GM23338 (cell line): ENCODE measurements at places on chromosomes 5 and 9. TPM values are rescaled to one million over a fixed set of nuclear protein-coding genes. Genes with fewer than 3 reads are reported as not detected.
A peak's percentile ranks its signal among the peaks of the same experiment; 100 is the strongest.

CDC20B gene
- total RNA-seq = not detected in 2 replicates

GRCh38 chr5:1484730-1485578 lies 38.8 kb downstream of the LPCAT1 start:
- H3K27me3 ChIP-seq = no peaks in the 10 kb centered on the region
- H3K4me3 ChIP-seq = no peak overlapping the region
- H3K36me3 ChIP-seq = peaks cover 14% of the 10 kb centered on the region
- DNase-seq = no peak

- no peak overlapping the region for H3K4me3 ChIP-seq
- no peak overlapping the region for H3K27ac ChIP-seq
- no peak for DNase-seq
Observed at GRCh38 chr9:95110921-95111525, 206.5 kb downstream of the FANCC start.

DNA sequence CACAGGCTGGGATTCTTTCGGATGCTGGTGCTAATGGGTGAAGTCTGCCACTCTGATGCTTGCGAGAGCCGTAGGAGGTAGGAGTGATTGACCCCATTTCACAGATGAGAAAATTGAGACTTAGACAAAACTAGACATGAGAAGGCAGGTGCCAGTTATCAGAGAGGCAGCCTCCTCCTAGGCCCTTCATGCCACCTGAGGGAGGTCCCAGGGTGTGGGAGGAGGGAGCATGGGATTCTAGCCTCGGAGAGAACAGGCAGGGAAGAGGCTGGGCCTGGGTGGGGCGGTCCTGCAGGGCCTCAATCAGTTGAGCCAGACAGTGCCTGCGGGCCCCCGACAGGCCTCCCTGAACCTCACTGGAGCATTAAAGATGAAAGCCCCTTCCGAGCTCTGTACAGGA lies 112.4 kb downstream of the COL23A1 start:
- no peak overlapping the region for H3K27ac ChIP-seq
- H3K36me3 ChIP-seq = no peaks in the 10 kb centered on the region
- no peak overlapping the region for H3K4me3 ChIP-seq
- DNase-seq = no peak
- H3K4me1 ChIP-seq = no peaks in the 10 kb centered on the region

LCN10 gene
- 0.45 and 9.8 TPM in 2 replicates for total RNA-seq

DNA sequence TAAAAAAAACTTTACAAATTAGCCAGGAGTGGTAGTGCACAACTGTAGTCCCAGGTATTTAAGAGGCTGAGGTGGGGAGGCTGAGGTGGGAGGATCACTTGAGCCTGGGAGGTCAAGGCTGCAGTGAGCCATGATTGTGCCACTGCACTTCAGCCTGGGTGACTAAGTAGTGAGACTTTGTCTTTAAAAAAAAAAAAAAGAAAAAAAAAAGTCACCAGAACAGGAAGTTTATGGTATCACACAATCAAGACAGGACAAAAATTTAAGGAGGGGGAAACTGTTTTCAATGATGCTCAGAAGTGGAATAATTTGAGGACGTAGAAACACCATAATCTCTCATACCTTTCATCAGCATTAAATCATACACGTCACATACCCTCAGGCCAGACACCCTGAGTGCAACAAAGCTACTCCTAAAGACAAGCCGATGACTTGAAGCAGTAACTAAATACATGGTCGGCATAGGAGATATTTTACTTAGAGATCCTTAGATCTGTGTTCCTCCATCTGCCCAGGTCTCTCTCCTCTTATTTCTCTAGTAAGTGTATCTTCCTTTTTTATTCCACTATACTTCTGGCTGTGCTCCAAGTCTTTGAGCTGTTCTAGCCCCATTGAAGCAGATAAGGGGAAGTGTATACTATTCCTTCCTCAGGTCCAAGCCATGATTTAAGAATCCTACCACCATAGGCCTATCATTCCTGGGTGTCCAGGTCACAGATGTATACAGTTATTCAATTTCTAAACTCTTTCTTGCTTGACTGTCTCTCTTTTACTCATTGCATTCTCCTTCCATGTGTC lies 91.3 kb upstream of the APC start:
- no peak for DNase-seq
- H3K27me3 ChIP-seq = no peaks in the 10 kb centered on the region
- no peak overlapping the region for H3K27ac ChIP-seq
- no peaks in the 10 kb centered on the region for H3K36me3 ChIP-seq
- no peaks in the 10 kb centered on the region for H3K4me1 ChIP-seq

- H3K4me1 ChIP-seq = no peaks in the 10 kb centered on the region
- no peak overlapping the region for H3K27ac ChIP-seq
- H3K36me3 ChIP-seq = no peaks in the 10 kb centered on the region; the same call in 1 of the 2 replicates
- H3K27me3 ChIP-seq = no peaks in the 10 kb centered on the region
- no peak overlapping the region for H3K4me3 ChIP-seq
Observed at GRCh38 chr9:74985041-74985440, 32.3 kb upstream of the C9orf40 start.

C5orf58 gene
- total RNA-seq = 1.0 TPM in 1 of 2 replicates, not detected in the other

DNA sequence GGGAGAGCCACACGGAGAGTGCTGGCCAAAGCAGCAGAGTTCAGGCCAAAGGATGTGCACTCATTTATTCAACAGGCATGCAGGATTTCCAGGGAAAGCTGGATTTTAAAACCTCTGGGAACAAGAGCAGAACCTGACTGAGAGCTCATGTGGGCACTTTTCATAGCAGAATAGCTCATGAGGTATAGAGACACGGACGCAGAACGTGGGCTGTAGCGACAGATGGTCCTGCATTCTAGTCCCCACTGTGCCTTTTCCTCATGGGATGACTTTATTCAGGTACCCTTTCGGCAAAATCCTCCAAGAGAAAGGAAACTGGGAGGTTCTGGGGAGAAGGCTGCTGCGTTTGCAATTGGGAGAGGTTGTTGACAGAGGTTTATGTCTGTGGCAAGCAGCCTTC lies 5.4 kb downstream of the IL4 start:
- no peak for DNase-seq
- H3K36me3 ChIP-seq = no peaks in the 10 kb centered on the region
- H3K27me3 ChIP-seq = no peaks in the 10 kb centered on the region

TLX3 gene
- 0.83 TPM in 1 of 2 replicates, not detected in the other for total RNA-seq

- no peaks in the 10 kb centered on the region for H3K36me3 ChIP-seq
- H3K4me1 ChIP-seq = no peaks in the 10 kb centered on the region
- no peak overlapping the region for H3K4me3 ChIP-seq
- DNase-seq = no peak
Observed at GRCh38 chr5:42680046-42680445, 76.6 kb upstream of the CCDC152 start.

PDE6A gene
- not detected in 2 replicates for total RNA-seq

DNA sequence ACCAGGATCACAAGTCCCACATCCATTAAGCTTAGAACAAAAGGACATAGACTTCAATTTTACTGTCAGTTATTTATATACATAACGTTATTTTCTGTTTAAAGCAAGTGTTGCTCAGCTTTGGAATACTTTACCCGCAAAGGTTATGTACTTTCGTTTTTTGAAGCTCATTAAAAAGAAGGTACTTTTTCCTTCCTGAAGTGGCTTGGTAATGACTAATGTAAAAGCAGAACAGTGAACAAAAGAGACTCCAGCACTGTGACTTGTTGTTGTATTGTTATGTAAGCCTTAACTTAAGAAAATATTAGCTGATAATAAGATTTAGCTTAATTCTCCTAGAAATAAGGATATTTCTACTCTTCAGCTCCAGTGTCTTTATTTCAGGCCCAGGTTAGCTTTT lies 97.3 kb upstream of the SLCO6A1 start:
- no peaks in the 10 kb centered on the region for H3K27me3 ChIP-seq
- no peak overlapping the region for H3K27ac ChIP-seq

DNA sequence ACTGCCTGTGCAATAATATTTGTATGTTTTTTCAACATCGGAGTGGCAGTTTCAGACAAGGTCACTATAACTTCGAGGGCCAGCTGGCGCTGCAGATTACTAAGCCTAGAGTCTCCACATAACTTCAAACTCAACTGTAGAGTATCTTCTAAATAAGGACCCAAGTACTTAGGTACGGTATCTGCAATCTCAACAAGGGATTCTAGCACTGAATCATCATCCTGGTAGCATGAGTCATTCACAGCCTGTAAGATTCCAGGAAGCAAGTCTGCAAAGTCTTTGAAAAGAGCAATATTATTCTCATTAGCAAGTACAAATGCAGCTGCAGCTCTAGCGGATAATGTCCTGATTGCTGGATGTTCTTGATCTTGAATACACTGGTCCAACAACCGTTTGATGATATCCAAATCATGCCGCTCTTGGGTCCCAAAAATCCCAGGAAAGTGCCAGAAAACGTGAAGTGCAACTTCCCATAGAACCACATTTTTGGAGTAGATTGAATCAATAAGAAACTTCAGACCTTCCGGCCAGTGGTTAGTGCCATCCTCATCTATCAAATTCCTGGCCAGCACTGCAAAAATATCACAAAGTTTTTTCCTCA lies 654 bp downstream of the RANBP6 start:
- no peak for DNase-seq
- H3K27me3 ChIP-seq = no peaks in the 10 kb centered on the region
- peak overlapping the region; percentile 74 for H3K27ac ChIP-seq
- peak overlapping the region; percentile 77 for H3K4me3 ChIP-seq

ENTR1 gene
- 79.7 and 91.9 TPM in 2 replicates for total RNA-seq

DNA sequence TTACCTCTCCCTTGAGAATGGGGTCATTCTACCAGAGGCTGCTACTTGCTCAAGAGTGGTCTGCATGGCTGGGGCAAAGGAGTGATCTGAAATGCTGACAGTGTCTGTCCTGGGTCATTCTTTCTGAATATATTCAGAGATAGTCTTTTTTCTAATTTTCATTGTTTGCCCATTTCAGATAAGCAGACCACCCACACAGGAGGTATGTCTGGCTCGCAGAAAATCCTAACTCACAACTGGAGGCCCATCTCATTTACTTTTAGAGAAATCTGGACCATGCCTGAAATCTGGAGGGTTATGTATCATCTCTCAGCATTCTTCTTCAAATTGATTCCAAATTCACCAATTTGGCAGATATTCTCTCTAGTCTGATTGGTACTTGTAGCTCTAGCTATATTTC lies 227.6 kb downstream of the SEC61B start:
- no peaks in the 10 kb centered on the region for H3K36me3 ChIP-seq
- no peak overlapping the region for H3K4me3 ChIP-seq
- no peaks in the 10 kb centered on the region for H3K4me1 ChIP-seq
- no peak overlapping the region for H3K27ac ChIP-seq
- H3K27me3 ChIP-seq = no peaks in the 10 kb centered on the region
- DNase-seq = no peak

GRCh38 chr9:135039266-135039870 lies 48.1 kb upstream of the OLFM1 start:
- no peak overlapping the region for H3K4me3 ChIP-seq
- no peaks in the 10 kb centered on the region for H3K4me1 ChIP-seq
- H3K27me3 ChIP-seq = no peaks in the 10 kb centered on the region
- DNase-seq = no peak
- no peak overlapping the region for H3K27ac ChIP-seq

GRCh38 chr5:57804505-57804904 lies 321.9 kb upstream of the ACTBL2 start:
- H3K4me1 ChIP-seq = no peaks in the 10 kb centered on the region
- no peak overlapping the region for H3K27ac ChIP-seq
- no peaks in the 10 kb centered on the region for H3K36me3 ChIP-seq
- no peak for DNase-seq

GRCh38 chr9:91809581-91810285 lies 140.3 kb downstream of the ROR2 start:
- no peak for DNase-seq
- no peaks in the 10 kb centered on the region for H3K4me1 ChIP-seq
- no peaks in the 10 kb centered on the region for H3K27me3 ChIP-seq

DNA sequence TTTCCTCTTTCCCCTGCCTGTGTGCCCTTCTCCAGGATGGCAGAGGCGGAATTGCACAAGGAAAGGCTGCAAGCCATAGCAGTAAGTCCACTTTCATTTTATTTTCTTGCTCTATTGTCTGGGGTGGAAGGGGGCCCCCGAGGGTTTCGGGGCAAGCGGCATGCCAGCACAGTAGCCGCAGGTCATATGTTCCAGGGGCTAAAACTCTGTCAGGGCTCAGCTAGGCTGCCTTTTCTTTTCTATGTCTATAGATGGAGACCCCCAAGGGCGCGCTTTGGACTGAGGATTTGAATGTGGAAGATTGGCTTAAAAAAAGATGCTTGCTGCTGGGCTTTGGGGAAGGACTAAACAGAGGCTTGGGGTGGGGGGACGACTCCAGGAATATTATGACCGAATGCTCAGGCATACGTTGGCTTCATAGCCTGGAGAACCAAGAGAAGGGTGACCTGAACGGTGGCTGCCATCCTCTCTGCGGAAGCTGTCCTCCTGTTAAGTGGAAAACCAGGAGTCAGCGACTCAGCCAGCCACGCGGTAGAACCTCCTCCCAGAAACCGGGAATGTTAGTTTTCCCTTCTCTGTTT lies 545 bp downstream of the PALM2AKAP2 start:
- H3K4me1 ChIP-seq = peaks cover 14% of the 10 kb centered on the region; the same call in 1 of the 2 replicates
- no peak overlapping the region for H3K27ac ChIP-seq
- peak; percentile 39 for DNase-seq

- no peaks in the 10 kb centered on the region for H3K36me3 ChIP-seq
- 0 out of 2 replicates have a peak overlapping the region, but pooled peaks have one; percentile 69 for H3K27ac ChIP-seq
- no peak for DNase-seq
- peaks cover 25% of the 10 kb centered on the region for H3K4me1 ChIP-seq
- no peaks in the 10 kb centered on the region for H3K27me3 ChIP-seq
Observed at GRCh38 chr9:127628758-127629467, 16.8 kb downstream of the STXBP1 start.

- H3K27me3 ChIP-seq = no peaks in the 10 kb centered on the region
- peaks cover 4% of the 10 kb centered on the region; the same call in 1 of the 2 replicates for H3K36me3 ChIP-seq
- H3K4me1 ChIP-seq = no peaks in the 10 kb centered on the region
- no peak overlapping the region for H3K27ac ChIP-seq
- no peak for DNase-seq
Observed at GRCh38 chr5:106730506-106730905, 940.2 kb downstream of the EFNA5 start.

SV2C gene
- 0.07 and 0.12 TPM in 2 replicates for total RNA-seq

GRCh38 chr9:32631991-32632390 lies 3.5 kb downstream of the TAF1L start:
- H3K27ac ChIP-seq = no peak overlapping the region
- no peaks in the 10 kb centered on the region for H3K36me3 ChIP-seq
- H3K4me1 ChIP-seq = no peaks in the 10 kb centered on the region
- DNase-seq = no peak
- no peak overlapping the region for H3K4me3 ChIP-seq

GRCh38 chr5:149044453-149045088 lies 18.3 kb downstream of the SH3TC2 start:
- DNase-seq = no peak
- H3K4me1 ChIP-seq = no peaks in the 10 kb centered on the region
- H3K36me3 ChIP-seq = no peaks in the 10 kb centered on the region
- no peaks in the 10 kb centered on the region for H3K27me3 ChIP-seq
- H3K4me3 ChIP-seq = no peak overlapping the region

QRFP gene
- total RNA-seq = not detected in 2 replicates

- no peaks in the 10 kb centered on the region for H3K36me3 ChIP-seq
- no peaks in the 10 kb centered on the region for H3K27me3 ChIP-seq
- no peak for DNase-seq
- H3K4me3 ChIP-seq = no peak overlapping the region
Observed at GRCh38 chr5:8767111-8767510, 778.8 kb downstream of the SEMA5A start.

GRCh38 chr5:125679522-125679921 lies 743.7 kb upstream of the GRAMD2B start:
- no peak overlapping the region for H3K27ac ChIP-seq
- H3K4me3 ChIP-seq = no peak overlapping the region
- DNase-seq = no peak

- H3K36me3 ChIP-seq = no peaks in the 10 kb centered on the region
- no peaks in the 10 kb centered on the region for H3K27me3 ChIP-seq
- H3K4me1 ChIP-seq = 0 out of 2 replicates have a peak, but pooled peaks cover 4% of the 10 kb centered on the region
- no peak overlapping the region for H3K27ac ChIP-seq
- no peak overlapping the region for H3K4me3 ChIP-seq
Observed at GRCh38 chr9:134986957-134987356, 69.2 kb upstream of the FCN1 start.

DND1 gene
- total RNA-seq = 15.5 and 22.0 TPM in 2 replicates
